ENCODE measurements at places on chromosomes 7 and 10.

GRCh38 chr10:91953600-91954160, 30.1 kb downstream of the BTAF1 start:
- no peak for DNase-seq

- no peak for DNase-seq
Observed at GRCh38 chr10:86364491-86365345, 1.9 kb downstream of the GRID1 start.

DNA sequence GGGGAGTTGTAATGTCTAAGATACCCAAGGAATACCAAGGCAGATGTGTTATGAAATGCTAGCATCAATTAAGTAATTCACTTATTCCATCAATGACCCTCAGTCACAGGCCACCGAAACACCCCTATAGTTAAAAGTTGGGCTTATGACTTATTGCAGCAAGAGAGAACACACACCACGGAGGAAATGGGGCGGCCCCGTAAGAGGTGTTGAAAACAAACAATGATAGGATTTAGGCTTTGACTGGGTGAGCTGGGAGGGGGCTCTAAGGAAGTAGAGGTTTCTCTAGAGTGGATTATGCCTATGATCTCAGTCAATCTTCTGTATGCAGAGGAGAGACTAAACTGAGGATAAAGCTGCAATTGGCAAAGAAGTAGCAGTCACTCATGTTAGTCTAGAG, 45.4 kb upstream of the PRKCQ start:
- no peak for DNase-seq

GRCh38 chr10:46291817-46292572, 5.2 kb downstream of the ANTXRL start:
- no peak for DNase-seq

DNA sequence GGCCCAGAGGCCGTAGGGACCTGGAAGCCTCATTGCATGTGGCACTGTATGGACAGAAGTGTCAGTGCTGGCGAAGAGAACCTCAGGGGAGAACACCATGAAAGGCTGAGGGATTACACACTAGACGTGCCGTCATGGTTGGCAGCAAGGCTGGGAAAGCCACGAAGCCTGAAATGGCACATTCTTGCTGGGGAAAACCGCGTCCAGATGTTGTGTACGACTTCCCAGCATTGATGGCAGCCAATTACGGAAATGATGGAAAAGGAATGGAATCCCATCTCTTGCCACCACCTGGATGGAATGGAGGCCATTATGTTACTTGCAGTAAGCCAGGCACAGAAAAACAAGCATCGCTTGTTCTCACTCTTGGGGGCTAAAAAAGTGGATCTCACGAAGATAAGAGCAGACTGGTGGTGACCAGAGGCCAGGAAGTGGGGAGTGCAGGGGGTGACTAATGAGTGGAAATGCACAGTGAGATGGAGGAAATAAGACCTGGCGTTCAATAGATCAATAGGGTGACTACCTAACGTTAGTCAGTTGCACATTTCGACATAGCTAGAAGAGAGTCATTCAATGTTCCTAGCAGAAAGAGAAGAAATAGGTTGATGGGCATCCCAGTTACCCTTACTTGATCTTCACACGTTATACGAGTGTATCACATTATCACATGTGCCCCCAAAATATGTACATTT, 14.6 kb upstream of the PWWP2B start:
- no peak for DNase-seq

GRCh38 chr7:106190589-106191330, 78.6 kb upstream of the SYPL1 start:
- no peak for DNase-seq

GRCh38 chr7:108099713-108100112, 30.4 kb downstream of the LAMB4 start:
- DNase-seq, result no peak

- DNase-seq, result no peak
Observed at GRCh38 chr10:116905845-116906210, 56.5 kb downstream of the ENO4 start.

- DNase-seq, result no peak
Observed at GRCh38 chr10:5951167-5951711, 26.1 kb downstream of the IL15RA start.

- DNase-seq, result no peak
Observed at GRCh38 chr10:133126431-133127290, 33.4 kb upstream of the KNDC1 start.

DNA sequence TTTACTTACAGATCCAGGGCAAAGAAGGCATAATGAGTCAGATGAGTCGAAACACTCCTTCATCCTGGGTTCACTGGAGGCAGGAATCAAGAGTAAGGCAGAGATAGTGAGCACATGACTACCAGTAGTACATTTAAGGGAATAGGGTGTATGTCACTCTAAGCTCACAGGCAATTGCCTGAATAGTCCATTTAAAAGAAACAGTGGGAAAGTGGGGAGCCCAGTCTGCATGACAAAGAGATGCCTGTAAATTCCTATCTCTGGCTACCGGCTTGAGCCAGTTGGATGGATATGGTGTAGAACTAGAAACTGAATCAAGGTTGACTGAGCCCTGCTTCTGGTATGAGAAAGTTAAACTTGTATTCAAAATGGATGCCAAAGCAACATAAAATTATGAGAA, 861.5 kb upstream of the ZWINT start:
- no peak for DNase-seq

DNA sequence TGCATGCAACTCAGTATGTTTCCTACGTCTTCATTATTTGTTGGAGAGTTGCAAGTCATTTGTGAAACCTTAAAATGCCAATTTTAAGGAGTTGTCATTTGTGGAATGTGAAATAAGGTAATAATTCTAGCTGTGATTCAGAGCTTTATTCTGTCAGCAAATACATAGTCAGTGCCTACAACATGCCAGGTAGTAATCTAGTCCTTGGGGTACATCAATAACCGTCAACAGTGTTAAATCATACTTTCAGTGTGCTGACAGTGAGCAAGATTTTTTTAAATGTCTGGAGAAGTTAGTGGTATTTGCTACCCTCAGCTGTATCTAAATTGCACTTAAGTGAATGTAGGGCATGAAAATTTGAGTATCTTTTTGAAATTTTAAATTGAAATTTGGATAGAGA, 36.7 kb downstream of the MPLKIP start:
- DNase-seq, result no peak

Measured in KG1 (cell line).